Activated CD4-positive, CD25-positive, alpha-beta regulatory T cell (primary cell): ENCODE measurements at places on chromosomes 2 and 18.

DNA sequence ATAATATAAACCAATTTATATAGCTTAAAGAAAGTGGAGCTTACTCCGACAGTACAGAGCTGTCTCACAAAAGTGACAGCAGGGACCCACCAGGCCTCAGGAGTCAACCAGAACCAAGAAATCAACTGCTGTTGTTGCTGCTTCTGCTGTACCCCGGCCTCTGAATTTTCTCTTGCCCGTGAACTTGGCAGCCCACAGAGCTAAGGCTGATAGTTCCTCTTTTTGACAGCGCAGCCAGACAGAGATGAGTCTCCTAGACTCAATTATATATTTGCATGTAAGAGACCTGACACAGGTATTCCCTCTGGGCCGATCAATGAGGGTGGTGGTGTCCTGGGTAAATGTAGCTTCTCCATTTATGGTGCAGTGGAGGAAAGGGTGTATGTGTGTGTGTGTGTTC, 109.4 kb downstream of the KCTD1 start:
- no peak for DNase-seq

DNA sequence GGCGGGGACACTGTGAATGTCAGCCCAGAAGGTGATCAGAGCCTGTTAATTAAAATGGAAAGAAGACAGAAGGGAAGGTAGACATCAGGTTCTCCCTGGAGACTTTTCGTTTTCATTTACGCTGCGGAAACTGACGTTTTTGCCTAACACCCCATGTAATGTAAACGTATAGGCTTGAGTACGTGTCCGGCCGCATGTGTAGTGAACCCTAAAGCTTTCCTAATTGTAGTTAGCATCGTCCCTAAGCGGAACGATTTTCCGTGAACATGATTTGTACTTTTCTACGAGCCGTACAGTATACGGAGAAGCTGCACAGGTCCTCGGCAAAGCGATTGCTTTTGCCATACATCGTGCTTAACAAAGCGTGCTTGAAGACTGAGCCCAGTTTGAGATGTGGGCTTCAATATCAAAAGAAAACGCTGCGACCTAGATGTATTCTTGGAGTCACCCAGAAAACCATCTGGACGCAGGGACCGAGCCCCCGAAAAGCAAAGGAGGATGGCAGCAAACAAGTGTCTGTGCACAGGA, 284 bp downstream of the TIMM21 start:
- no peak for DNase-seq

DNA sequence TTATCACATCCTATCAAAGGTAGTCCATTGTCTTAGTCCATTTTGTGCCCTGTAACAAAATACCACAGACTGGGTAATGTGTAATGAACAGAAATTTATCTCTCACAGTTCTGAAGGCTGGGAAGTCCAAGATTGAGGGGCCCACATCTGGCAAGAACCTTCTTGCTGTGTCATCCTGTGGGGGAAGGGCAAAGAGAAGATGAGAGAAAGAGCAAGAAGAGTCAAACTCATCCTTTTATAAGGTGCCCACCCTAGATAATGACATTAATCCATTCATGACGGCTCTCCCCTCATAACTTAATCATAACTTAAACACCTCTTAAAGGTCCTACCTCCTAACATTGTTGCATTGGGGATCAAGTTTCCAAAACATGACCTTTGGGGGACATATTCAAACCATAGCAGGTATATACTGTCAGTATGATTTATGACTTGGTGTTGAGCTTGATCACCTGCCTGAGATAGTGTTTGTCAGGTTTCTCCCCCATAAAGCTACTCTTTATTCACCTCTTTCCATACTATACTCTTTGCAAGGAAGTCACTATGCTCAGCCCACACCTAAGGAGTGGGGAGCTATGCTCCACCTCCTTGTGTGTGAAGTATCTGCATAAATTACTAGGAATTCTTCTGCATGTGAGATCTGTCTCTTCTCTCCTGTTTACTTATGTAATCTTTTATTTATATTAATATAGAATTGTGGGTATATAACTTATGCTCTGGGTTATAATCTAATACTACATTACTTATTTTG, 5.2 kb upstream of the MAP3K2 start:
- DNase-seq: no peak

DNA sequence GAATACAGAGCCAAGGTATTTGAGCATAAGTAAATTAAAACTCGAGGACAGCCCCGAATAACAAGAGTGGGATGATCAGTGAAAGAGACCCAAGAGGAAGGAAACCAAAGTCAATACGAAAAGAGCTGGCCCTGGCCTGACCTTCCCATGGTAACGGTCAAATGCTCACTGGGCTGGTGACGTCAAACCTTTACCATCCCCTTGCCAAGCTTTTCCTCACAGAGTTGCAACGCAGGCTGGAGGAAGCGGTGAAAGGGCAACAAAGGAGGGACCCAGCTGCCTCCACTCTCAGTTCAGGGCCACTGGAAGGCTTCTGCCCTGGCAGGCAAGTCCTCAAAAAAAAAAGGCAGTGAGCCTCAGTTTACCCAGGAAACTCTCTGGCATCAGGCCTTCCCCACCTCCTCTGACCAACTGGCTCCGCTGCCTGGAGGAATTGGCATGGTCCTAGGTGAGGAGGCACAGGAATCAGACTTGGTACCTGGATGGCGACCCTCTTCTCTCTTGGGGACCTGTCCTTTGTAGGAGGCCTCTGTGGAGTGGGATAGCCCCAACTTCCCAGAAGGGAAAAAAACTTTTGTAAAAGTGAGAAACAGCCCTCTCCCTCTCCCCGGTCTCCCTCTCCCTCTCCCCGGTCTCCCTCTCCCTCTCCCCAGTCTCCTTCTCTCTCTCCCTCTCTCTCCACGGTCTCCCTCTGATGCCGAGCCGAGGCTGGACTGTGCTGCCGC, 212.4 kb downstream of the ANAPC1 start:
- DNase-seq: no peak
